Stimulated activated CD4-positive, alpha-beta T cell treated with anti-CD3 and anti-CD28 coated beads, Interleukin-15, amount 100 ng/mL, for 1 hour (primary cell): ENCODE measurements at places on chromosomes 2 and 18.

GRCh38 chr2:62201307-62201706 lies 5.4 kb downstream of the B3GNT2 start:
- no peak for DNase-seq

GRCh38 chr2:186308347-186308746 lies 177.7 kb upstream of the ZC3H15 start:
- DNase-seq: no peak

DNA sequence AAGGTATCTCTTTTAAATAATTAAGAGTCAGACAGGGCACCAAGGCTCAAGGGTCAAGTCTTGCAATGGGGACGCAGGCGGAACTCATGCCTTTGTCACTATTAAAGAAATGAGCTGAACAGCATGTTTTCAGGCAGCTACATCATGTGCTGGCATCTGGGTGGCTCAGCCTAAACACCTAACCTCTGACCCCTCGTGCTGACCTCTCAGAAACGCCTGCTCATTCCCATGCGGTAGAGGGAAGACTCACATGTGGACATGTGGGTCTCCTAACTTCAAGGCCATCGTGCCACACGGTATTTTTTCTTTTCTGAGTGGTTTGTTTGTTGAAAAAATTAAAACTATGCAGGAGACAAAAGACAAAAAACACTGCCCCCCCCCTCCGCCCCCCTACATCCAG lies 31.3 kb downstream of the CYP27C1 start:
- no peak for DNase-seq

- DNase-seq: no peak
These were observed 35.8 kb upstream of the ARHGAP25 start for GRCh38 chr2:68698567-68699377.

GRCh38 chr2:81644189-81644588 lies 1339.6 kb upstream of the LRRTM1 start:
- no peak for DNase-seq
